Fibroblast of the aortic adventitia (primary cell): ENCODE measurements at places on chromosomes 6 and 20.

GRCh38 chr6:166553563-166554271 lies 32.8 kb downstream of the RAMACL start:
- DNase-seq = peak; percentile 89

DNA sequence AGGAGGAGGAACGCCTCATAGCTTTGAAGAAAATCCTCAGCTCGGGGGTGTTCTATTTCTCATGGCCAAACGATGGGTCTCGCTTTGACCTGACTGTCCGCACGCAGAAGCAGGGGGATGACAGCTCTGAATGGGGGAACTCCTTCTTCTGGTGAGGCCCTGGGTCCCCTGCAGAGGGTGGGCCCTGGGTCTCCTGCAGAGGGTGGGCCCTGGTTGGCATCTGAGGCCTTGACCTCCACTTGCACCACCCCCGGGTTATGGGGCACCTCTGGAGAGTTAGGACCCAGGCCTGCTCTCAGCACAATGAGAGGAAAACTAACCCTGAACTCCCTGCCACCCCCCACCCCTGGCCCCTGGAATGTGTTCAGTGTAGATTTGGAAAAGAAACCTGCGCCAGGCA lies 47.2 kb downstream of the SYNJ2 start:
- DNase-seq = no peak

DNA sequence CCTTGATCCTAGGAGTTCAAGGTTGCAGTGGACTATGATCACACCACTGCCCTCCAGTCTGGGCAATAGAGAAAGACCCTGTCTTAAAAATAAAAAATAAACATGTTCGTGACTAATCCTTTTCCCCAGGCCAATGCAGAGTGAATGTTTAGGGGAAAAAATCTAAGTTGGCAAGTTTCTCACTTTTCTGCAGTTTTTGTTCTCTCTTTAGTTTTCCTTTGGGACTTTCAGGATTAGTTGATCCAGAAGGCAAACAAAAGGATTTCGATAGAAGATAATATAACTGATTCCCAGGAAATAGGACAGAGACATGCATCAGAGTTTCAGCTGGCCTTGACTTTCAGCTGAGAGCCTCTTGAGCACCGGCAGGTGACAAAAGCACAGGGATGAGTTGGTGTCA lies 53.3 kb downstream of the SOD2 start:
- DNase-seq = peak; percentile 5

GRCh38 chr20:17620371-17621228 lies 50.7 kb downstream of the DSTN start:
- no peak for DNase-seq

- DNase-seq = no peak
These were observed 1.4 kb downstream of the SDC4 start for GRCh38 chr20:45346851-45347250.

- DNase-seq = peak; percentile 37
These were observed 63.0 kb upstream of the CD2AP start for GRCh38 chr6:47414423-47415167.

- peak; percentile 2 for DNase-seq
These were observed 654.1 kb upstream of the NOX3 start for GRCh38 chr6:156109713-156110112.

- no peak for DNase-seq
These were observed 2.3 kb downstream of the SUPT3H start for GRCh38 chr6:45375449-45375848.

- no peak for DNase-seq
These were observed 234.9 kb downstream of the OGFRL1 start for GRCh38 chr6:71523548-71523947.
